ENCODE measurements at places on chromosomes 6 and 20.

GRCh38 chr20:10634211-10634610 lies 39.6 kb downstream of the JAG1 start:
- no peak for DNase-seq

GRCh38 chr6:119161438-119161837 lies 83.0 kb upstream of the FAM184A start:
- no peak for DNase-seq

DNA sequence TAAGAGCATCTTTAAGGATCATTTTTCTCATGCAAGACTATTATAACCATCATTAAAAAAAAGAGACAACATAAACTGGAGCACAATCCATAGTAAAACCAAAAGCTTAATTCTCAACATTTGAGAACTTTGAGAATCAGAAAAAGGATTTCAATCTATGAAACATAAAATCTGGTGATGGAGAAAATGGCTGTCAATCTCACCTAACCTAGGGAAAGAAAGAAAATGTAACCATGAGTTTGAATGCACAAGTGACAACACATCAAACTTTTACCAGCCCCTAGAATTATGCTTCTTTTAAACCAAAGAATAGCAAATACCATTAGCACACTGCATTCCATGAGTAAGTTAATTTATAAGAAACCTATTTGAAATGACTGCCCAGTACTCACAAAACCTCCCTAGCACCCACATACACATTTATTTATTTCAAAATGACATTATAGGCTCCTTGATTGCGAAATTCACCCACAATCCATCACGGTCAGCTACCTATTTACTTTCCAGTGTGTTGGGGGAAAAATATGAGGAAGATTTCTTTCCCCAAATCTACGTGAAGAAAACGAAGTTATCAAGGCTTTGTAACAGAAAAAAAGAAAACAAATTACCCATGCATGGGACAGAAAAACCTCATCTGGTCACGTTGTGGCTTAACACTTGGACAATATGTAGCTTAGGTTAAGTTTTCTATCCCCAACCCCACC lies 828 bp downstream of the ASCC3 start:
- DNase-seq, result no peak

- no peak for DNase-seq
Measured at GRCh38 chr6:89745716-89746115, 73.9 kb downstream of the MDN1 start.

- no peak for DNase-seq
Measured at GRCh38 chr20:32473231-32474008, 111.7 kb downstream of the NOL4L start.

DNA sequence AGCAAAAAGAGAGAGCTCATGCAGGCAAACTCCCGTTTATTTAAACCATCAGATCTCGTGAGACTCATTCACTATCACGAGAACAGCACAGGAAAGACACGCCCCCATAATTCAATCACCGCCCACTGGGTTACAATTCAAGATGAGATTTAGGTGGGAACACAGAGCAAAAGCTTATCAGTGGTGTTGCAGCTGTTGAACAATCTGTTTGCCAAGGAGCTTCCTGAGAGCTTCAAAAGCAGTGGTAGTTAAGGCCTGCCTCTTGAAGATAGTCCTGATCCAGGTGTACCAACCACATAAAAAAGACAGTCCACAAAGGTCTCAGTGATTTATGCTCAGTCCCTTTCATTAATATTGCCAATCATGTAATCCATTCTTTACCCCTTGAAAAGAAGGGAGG lies 269.4 kb upstream of the IRAK1BP1 start:
- no peak for DNase-seq

Data from posterior cingulate gyrus (tissue), 11 donors.